ENCODE measurements at places on chromosomes 7 and 10.

DNA sequence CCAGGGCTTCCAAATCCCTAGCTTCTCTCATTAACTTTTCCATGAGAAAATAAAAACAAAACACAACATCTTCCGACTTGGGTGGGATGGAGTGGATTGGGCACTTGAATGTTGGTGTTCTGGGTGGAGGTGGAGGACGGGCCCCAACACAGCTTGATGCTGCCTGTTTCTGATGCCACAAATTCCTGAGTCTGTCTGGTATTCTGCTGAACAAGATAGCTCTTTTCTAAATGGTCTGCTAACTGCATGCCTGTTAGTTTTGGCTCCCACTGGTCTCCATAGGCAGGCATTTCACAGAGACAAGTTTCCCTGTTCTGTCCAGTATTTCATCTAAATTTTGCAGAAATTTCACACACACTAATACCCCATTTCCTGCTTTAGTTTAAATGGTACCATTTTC, 160.9 kb upstream of the FZD8 start:
- no peak for DNase-seq

GRCh38 chr7:148304456-148304855, 286.1 kb upstream of the C7orf33 start:
- no peak for DNase-seq

DNA sequence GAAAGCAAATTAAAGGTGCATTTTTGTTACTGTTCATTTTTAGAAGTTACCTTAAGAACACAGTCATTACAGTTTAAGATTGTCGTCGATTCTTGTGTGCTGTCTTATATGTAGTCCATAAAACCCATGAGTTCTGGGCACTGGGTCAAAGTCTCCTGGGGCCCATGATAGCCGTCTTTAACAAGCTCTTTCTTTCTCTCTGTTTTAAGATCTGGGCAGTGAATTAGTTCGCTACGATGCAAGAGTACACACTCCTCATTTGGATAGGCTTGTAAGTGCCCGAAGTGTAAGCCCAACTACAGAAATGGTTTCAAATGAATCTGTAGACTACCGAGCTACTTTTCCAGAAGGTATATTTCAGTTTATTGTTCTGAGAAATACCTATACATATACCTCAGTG, 90.7 kb upstream of the CAPZA2 start:
- no peak for DNase-seq

GRCh38 chr10:19701427-19702052, 114.7 kb upstream of the PLXDC2 start:
- no peak for DNase-seq

GRCh38 chr7:44103923-44104859, at the start of gene AEBP1:
AEBP1 (plus strand) TSS chr7:44104345; CDS start chr7:44104666, 321 bp downstream.
- DNase-seq = no peak

DNA sequence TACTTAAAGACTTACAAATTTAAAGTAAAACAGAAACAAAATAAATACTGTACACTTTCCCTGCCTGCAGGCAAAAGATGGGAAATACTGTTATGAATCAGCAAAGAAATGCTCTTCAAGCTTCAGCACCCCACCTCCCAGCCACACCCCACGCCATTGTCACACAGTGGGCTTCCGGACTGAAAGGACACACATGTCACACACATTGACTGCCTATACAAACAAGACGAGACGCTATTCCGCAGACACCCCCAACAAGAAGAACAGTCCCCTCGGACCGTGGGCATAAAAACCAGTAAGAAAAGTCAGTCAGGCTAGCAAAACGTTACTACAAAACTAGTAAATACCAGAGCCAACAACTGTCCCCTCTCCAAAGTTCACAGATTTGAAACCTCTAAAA, 22.2 kb upstream of the PARP12 start:
- DNase-seq = no peak

- no peak for DNase-seq
Observed at GRCh38 chr10:78045237-78045636, 11.6 kb downstream of the RPS24 start.

DNA sequence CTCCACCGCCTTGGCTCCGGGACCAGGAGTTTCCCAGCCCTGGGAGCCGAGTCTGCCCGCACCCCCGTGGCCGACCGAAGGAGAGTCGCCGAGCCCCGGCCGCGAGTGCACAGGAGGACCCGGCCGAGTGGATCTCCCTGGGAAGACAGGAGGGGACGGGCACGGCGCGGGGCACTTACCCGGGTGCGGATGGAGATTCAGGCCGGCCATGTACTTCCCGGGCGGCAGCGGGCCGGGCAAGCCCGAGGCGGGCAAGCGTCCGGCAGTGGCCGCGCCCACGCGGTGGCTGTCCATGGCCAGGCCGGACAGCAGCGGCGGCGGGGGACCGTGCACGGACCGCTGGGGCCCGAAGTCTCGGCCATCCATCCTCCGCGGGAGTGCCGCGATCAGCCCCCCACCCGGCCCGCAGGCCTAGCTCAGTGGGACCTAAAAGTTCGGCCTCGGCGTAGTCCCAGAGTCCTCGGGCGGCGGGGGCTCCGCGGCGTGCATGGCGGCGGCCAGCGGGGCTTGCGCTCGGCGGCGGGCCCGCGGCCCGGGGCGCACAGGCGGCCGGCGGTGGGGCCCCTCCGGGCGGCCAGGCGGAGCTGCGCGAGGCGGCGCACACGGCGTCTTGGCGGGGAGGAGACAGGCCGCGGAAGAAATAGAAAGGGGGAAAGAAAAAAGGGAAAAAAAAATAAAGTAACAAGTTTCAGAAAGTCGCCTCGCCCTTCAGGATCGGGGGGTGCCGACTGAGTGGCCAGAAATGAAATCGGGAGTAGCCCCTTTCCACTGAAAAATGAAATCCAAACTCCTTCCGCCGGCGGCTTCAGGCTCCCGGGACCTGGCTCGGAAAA, 2.5 kb downstream of the TNRC18 start:
- no peak for DNase-seq

DNA sequence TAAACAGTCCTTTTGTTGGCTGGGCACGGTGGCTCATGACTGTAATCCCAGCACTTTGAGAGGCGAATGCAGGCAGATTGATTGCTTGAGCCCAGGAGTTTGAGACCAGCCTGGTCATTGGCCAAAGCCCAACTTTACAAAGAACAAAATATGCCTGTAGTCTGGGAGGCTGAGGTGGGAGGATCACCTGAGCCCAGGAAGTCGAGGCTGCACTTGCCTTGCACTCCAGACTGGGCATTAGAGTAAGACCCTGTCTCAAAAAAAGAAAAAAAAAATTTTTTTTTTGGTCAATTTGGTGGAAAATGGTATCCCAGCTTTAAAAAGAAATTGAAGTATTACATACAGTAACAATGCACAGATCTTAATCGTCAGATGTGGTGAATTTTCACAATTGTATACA, 4.8 kb downstream of the GLRX3 start:
- DNase-seq = no peak

GRCh38 chr10:44966129-44966815, 6.7 kb downstream of the RASSF4 start:
- DNase-seq = no peak

DNA sequence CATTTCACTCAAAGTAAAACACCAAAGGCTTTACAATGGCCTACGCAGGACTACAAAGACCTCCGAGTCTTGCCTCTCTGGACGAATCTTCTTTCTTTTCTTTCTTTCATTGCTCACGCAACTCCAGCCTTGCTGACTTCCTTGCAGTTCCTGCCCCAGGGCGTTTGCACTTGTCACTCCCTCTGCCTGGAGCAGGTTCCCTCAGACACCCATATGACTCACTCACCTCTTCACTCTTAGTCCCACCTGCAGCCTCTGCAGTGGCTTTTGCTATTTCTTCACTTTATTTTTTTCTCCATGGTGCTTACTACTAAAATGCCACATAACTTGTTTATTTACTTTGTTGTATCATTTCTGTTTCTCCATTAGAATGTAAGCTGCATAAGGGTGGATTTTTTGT, 33.1 kb downstream of the GHRHR start:
- DNase-seq = no peak

- DNase-seq = no peak
Observed at GRCh38 chr10:124146483-124146882, 53.1 kb upstream of the CHST15 start.

DNA sequence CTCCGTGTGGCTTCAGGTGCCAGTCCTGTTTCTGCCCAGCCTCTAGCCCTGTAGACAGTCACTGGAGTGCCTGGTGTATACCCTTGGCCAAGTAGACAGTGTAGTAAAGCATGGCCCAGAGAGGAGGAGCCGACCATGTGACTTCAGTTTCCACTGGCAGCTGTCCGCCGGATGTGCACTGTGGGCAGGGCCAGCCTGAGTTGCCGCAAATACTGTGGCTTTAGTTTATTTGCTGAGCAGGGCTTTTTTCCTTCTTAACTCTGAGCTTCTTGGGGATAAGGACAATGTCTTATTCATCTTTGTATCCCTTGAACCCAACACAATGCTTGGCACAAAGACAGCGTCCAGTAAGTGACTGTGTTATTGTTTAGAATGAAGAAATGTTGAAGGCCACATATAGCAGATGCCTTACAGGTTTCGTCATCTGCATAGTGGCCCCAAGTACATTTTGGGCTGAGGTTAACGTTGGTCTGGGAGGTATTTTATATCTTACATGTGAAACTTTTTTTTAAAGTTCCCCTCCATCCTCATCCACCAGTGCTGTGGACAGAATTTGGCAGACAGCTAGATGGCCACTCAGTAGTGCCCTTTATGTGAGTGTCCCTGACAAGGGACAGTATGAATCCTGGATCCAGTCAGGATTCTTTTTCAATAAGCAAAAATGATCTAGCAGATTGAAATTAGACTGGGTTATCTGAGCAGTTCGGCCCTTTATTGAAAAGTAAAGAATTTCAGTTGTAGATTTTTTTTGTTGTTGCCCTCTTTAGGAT, 40.6 kb downstream of the CYP17A1 start:
- DNase-seq = no peak

DNA sequence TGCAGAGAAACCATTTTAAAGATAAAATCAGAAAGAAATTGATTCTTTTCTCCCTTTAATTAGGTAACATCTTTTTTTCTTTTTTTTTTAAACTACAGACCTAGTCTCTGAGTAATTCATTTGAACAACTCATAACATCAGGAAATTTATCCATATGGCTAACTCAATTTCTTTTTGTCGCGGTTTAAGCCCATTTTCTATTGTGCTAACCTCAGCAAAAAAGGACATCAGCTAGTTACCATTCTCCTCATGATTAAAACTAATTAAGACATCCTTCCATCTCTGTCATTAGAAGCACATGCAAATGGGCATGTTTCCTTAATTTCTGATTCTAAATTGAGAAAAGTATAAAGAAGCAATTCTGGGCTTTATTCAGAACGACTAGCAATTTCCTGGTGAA, 57.8 kb downstream of the ANK3 start:
- no peak for DNase-seq

GRCh38 chr7:1666823-1667565, 3.1 kb upstream of the ELFN1 start:
- no peak for DNase-seq

DNA sequence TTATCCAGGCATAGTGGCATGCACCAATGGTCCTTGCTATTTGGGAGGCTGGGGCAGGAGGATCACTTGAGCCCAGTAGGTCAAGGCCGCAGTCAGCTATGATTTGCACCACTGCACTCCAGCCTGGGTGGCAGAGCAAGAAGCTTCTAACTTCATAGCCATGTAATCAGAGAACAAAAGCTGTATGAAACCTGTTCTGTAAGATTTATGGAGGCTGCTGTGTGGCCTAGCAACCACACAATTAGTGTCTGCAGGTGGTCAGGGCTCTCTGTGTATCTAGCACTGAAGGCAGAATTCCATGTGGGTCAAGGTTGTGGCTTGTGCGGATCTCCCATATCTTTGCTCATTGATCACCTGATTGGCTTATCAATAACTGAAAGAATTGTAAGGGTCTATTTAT, 221.5 kb upstream of the FOXK1 start:
- no peak for DNase-seq

- DNase-seq = peak; percentile 63
Observed at GRCh38 chr7:76020031-76020714, 25.8 kb upstream of the TMEM120A start.

- DNase-seq = peak; percentile 80
Observed at GRCh38 chr7:47371733-47372368, 210.1 kb downstream of the TNS3 start.

DNA sequence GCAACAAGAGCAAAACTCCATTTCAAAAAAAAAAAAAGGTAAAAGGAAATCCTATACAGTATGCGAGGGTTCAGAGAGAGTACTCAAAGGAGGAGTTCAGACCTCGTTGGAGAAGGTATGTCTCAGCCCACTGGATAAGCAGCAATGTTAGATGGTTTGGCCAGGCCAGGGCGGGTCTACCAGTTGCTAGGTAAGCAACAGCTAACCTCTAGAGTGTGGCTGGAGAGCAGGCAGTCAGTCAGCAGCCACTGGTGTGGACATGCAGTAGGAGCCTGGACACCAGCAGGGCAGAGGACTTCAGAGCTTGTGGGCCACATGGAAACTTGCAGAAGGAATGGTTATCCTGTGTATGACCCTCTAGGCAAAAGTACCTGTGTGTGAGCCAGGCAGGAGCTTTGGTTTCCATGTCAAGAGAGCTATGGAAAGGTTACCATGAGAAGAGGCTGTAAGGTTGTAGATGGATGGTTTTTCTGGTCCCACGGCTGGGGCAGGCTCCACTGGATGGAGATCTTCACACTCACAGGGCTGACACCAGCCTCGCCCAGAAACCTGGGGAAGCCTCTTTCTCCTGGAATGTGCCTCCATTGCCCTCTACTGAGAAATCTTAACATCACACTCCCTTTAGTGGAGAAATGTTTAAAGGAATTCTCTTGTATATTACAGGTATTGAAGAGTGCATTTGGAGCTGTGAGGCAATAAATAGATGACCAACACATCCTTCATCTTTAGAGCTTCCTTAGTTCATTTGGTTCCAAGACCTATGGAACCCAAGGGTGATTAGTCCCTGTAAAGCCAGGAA, 63.6 kb downstream of the CCDC186 start:
- DNase-seq = peak; percentile 50

All from RWPE1 (cell line).